Thyroid gland (tissue), 4 donors: ENCODE measurements at places on chromosomes 7 and 10. TPM values are rescaled to one million over a fixed set of nuclear protein-coding genes. Genes with fewer than 3 reads are reported as not detected.

SORCS1 gene
- total RNA-seq = 6.6 TPM

CLDN4 gene
- total RNA-seq = 301 TPM

DNA sequence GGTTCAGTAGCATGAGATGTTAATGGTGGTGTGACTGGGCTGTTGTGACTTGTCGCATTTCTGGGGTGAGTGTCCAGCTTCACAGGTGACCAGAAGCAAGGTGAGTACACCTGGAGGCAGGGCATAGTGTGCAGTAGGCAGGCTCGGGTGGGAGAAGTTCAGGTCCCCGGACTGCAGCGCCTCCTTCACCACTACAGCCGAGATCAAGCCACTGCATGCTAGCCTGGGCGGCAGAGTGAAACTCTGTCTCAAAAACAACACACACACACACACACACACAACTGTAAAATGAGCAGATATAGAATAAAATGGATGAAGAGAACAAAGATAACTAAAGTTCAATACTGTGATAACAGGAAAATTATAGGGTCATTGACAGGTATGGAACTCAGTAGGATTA lies 11.1 kb upstream of the PARD3 start:
- no peak overlapping the region for H3K27ac ChIP-seq
- peak; percentile 5 for DNase-seq
- no peaks in the 10 kb centered on the region for H3K36me3 ChIP-seq
- H3K27me3 ChIP-seq = no peaks in the 10 kb centered on the region
- no peaks in the 10 kb centered on the region for H3K4me1 ChIP-seq

POLR2J3 gene
- 32.1 TPM for total RNA-seq

GRCh38 chr10:108957681-108958080 lies 965.6 kb downstream of the XPNPEP1 start:
- H3K27me3 ChIP-seq = no peaks in the 10 kb centered on the region
- H3K4me3 ChIP-seq = no peak overlapping the region
- H3K27ac ChIP-seq = no peak overlapping the region
- H3K4me1 ChIP-seq = no peaks in the 10 kb centered on the region
- H3K36me3 ChIP-seq = no peaks in the 10 kb centered on the region
